Ovary (tissue), 10 donors: ENCODE measurements at places on chromosomes 6 and 20. TPM values are rescaled to one million over a fixed set of nuclear protein-coding genes. Genes with fewer than 3 reads are reported as not detected.

DNA sequence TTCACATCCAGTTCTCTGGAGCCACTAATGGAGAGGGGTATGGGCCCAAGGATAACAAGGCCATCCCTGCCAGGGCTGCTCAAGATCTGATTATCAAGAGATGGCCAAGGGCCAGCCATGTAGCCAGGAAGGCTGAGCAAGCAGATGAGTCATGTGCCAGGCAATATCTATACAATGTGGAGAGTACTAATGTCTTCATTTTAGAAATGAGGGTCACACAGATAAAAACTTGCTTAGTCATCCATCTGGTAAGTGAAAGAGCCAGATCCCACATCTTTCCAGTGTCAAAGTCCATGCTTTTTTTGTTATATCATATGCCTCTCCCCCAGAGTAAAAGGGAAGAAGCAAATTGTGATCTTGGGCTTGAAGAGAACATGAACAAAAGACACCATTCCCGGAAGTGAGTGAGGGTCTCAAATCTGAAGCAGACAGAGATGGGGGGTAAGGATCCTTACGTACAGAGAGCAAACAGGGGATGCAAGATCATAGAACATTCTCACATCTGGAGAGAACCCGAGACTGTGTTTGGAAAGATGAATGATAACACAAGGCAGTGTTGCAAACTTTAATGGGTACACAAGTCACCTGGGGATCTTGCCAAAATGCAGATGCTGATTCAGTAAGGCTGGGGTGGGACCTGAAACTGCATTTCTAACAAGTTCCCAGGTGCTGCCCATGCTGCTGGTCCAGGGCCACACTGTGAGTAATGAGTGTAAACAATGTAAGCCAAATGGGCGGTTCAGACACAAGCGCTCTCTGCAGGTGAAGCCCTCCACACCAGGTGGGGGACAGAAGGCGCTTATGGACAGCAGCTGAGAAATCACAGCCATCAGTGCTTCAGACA, 20.0 kb upstream of the GSTA3 start:
- no peaks in the 10 kb centered on the region for H3K36me3 ChIP-seq
- DNase-seq = no peak
- H3K4me1 ChIP-seq = no peaks in the 10 kb centered on the region
- H3K4me3 ChIP-seq = no peak overlapping the region
- no peaks in the 10 kb centered on the region for H3K27me3 ChIP-seq

DNA sequence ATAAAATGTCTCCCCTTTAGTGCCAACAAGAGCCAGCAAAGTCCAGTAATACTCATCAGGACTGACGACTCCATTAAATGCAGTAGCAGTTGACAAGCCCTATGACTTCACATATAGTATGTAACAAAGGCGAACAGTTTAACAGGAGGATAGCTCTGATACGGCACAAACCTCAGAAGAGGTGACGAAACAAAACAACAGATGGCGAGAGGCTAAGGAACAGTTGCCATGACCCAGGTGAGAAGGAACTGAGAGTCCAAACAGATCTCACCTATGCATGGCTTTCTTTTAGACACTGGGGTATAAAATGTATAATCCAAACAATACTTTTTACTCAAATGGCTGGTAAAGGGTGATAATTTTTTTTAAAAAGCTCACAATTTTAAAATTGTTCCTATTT, 37.1 kb downstream of the SYNE1 start:
- no peaks in the 10 kb centered on the region for H3K36me3 ChIP-seq
- no peak overlapping the region for H3K27ac ChIP-seq
- no peaks in the 10 kb centered on the region for H3K4me1 ChIP-seq
- no peak overlapping the region for H3K4me3 ChIP-seq
- no peak for DNase-seq
- H3K27me3 ChIP-seq = no peaks in the 10 kb centered on the region

DNA sequence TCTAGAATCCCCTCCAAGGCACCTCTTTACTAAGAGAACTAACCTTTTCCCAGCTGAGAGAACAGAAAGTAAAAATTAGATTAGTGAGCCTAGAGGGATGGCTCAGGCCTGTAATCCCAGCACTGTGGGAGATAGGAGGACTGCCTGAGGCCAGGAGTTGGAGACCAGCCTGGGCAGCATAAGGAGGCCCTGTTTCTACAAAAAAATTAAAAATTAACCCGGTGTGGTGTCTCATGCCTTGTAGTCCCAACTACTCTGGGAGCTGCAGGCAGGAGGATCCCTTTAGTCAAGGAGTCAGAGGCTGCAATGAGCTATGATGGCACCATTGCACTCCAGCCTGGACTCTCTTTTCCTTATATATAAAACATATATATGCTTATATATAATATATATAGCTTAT, 5.5 kb upstream of the OOEP start:
- no peak overlapping the region for H3K4me3 ChIP-seq
- no peaks in the 10 kb centered on the region for H3K4me1 ChIP-seq
- no peaks in the 10 kb centered on the region for H3K27me3 ChIP-seq
- no peaks in the 10 kb centered on the region for H3K36me3 ChIP-seq
- no peak for DNase-seq

DNA sequence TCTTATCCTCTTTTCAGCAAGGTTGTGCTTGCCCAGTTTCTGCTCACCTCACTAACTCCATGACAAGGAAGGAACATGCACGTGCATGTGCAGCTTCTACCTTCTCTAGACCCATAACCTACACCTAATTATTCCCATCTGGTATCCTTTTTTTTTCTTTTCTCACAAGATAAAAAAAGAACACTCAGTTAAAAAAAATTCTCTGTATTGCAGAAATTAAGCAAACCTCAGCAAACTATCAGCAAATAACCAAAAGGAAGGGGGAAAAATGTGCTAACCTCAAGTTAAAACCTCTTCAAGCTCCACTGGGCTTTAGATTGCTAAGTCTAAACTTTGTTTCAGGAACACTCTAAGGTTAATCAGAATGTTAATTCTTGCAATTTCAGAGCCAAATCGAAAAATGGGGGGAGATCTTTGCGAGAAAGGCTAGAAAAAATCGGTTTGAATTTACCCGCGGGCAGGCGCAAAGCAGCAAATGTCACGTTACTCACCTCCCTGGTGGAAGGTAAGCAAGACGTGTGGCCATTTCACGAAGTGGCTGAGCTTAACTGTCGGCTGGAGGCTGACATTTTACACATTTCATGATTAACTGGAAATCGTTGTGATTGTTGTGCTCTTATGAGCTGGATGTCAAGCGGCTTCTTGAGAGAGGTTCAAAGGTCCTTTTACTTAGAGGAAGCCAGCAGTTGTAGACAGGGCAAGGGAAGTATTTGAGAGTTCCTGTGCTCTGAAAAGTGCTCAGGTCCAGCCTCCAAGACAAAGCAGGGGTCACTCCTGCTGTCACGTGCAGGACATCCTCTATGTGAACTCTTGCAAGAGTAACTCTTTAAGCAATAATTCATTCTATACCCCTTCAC, 19.1 kb downstream of the TFAP2B start:
- no peaks in the 10 kb centered on the region for H3K4me1 ChIP-seq
- H3K4me3 ChIP-seq = no peak overlapping the region
- H3K27ac ChIP-seq = no peak overlapping the region
- H3K27me3 ChIP-seq = no peaks in the 10 kb centered on the region
- no peak for DNase-seq

BANF2 gene
- not detected for total RNA-seq

PAK5 gene
- total RNA-seq = not detected

DNA sequence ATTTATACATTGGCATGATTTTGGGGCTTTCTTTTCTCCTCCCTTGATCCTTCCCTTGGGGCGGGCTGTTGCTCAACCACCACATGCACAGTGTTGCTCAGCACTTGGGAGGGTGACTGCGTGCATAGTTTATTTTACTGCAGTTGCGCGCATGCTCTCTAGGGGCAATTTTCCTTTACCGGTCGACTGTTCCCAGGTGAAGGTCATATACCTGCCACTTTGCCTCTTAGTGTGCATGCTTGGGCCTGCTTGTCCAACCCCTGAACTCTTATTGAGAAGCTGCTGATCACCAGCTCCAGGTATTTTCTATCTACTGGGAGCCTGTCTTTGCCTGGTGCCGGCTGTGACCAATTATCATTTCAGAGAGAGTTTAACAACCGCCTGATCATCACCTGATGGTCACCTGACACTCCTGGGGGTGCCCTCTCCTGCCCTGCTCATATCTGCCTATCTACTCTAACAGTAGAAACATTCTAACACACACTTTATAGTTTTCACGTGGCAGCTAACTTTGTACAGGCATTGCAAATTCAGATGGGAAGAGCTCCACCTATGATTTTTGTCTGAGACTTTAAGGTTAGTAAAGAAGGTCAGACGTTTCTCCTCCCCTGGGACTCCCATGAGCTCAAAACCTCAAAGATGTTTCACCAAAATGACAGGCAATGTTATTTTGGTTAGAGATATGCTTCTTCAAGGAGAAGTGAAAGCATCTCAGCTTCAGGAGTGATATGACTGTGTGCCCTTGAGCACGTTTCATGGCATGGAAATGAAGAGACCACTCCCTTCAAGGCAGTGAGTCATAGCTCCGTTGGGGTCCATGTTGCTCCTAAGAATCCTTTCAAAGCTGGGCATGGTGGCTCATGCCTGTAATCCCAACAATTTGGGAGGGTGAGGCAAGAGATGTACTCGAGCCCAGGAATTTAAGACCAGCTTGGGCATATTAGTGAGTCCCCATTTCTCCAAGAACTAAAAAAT, 227.5 kb upstream of the MYLIP start:
- no peak overlapping the region for H3K4me3 ChIP-seq
- no peaks in the 10 kb centered on the region for H3K27me3 ChIP-seq
- H3K4me1 ChIP-seq = no peaks in the 10 kb centered on the region
- no peak overlapping the region for H3K27ac ChIP-seq
- DNase-seq = no peak

- no peaks in the 10 kb centered on the region for H3K36me3 ChIP-seq
- no peak overlapping the region for H3K27ac ChIP-seq
These were observed 118.8 kb downstream of the TINAG start for GRCh38 chr6:54426995-54427394.

GRCh38 chr6:44342052-44342451, 398 bp upstream of the SPATS1 start:
- H3K27ac ChIP-seq = no peak overlapping the region
- no peak overlapping the region for H3K4me3 ChIP-seq
- peak; percentile 26 for DNase-seq
- H3K4me1 ChIP-seq = peaks cover 3% of the 10 kb centered on the region

GPR6 gene
- total RNA-seq = not detected
